ENCODE measurements at places on chromosomes 3 and 15. TPM values are rescaled to one million over a fixed set of nuclear protein-coding genes. Genes with fewer than 3 reads are reported as not detected.
A peak's percentile ranks its signal among the peaks of the same experiment; 100 is the strongest.

CLDN18 gene
- 0.05 TPM for polyA plus RNA-seq

GRCh38 chr3:5068531-5069050 lies 53.5 kb upstream of the ARL8B start:
- no peak overlapping the region for H3K27ac ChIP-seq
- no peaks in the 10 kb centered on the region for H3K27me3 ChIP-seq
- no peaks in the 10 kb centered on the region for H3K36me3 ChIP-seq
- DNase-seq, result no peak
- H3K4me1 ChIP-seq, result no peaks in the 10 kb centered on the region

DNA sequence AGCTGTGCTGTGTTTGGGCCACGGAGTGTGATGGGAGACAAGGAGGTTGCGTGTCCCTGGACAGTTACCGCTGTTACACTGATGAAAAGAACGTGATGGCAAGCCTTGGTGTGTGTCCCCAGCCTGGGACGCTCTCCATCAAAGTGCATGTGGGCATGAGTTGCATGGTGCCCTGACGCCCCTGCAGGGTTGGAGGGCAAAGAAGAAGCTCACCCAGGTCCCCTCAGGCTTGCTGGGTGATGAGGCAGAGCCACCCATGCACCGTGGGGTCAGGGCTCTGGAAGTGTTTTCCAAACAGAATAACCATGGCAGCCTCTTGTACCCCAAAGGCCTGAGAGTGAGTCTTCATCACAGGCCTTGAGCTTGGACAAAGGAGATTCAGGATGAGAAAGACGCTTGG lies 189.2 kb downstream of the ATP10A start:
- no peaks in the 10 kb centered on the region for H3K27me3 ChIP-seq
- H3K36me3 ChIP-seq, result no peaks in the 10 kb centered on the region
- H3K4me3 ChIP-seq, result no peak overlapping the region
- H3K4me1 ChIP-seq, result no peaks in the 10 kb centered on the region
- no peak for DNase-seq
- H3K27ac ChIP-seq, result no peak overlapping the region

GRCh38 chr15:57922776-57923175 lies 142.7 kb downstream of the ALDH1A2 start:
- peak overlapping the region; percentile 43 for H3K27ac ChIP-seq
- DNase-seq, result peak; percentile 88
- H3K27me3 ChIP-seq, result no peaks in the 10 kb centered on the region
- no peaks in the 10 kb centered on the region for H3K36me3 ChIP-seq

GRCh38 chr15:63045879-63046278 lies 3.3 kb downstream of the TPM1 start:
- H3K27me3 ChIP-seq, result no peaks in the 10 kb centered on the region
- H3K27ac ChIP-seq, result peak overlapping the region; percentile 93
- DNase-seq, result no peak
- H3K4me1 ChIP-seq, result peaks cover 26% of the 10 kb centered on the region

GRCh38 chr3:132550579-132551305 lies 46.3 kb upstream of the ACKR4 start:
- no peak overlapping the region for H3K4me3 ChIP-seq
- DNase-seq, result no peak
- no peaks in the 10 kb centered on the region for H3K36me3 ChIP-seq
- H3K27ac ChIP-seq, result peak overlapping the region; percentile 36
- no peaks in the 10 kb centered on the region for H3K27me3 ChIP-seq

DNA sequence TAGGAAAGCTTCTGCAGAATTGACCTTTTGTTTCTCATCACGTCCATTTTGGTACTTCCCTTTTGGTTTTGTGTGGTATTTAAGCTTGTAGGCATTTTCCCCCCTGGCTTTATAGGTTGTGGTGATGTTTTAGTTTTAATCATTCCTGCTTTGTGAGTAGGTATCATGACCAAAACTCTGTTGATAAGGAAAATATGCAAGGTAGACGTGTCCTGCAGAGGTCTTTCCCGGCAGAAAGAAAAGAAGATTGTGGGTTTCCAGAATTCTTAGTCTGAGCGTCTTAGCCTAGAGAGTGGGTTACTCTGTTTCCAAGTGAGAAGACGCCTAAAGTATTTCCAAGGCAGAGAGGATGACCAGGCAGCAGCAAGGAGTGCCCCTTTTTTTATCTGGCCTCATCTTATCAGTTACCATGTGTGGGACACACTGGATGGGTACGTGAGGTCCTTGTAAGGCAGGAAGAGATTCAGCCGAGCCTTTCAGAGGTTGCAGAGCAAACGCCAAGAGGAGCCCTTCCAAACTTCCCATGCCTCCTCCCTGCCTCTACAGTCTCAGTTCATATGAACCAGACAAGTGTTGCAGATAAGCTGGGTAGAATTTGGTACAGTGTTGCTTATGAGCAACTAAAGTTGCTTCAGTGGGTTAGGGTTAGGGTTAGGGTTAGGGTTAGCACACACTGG lies 58.8 kb downstream of the ARNT2 start:
- DNase-seq, result no peak
- no peaks in the 10 kb centered on the region for H3K36me3 ChIP-seq
- no peaks in the 10 kb centered on the region for H3K27me3 ChIP-seq
- no peaks in the 10 kb centered on the region for H3K4me1 ChIP-seq

GRCh38 chr3:155737844-155738460 lies 6.9 kb downstream of the PLCH1 start:
- no peaks in the 10 kb centered on the region for H3K36me3 ChIP-seq
- H3K4me1 ChIP-seq, result no peaks in the 10 kb centered on the region
- H3K27me3 ChIP-seq, result no peaks in the 10 kb centered on the region
- H3K4me3 ChIP-seq, result no peak overlapping the region
- peak overlapping the region; percentile 79 for H3K27ac ChIP-seq

- H3K27me3 ChIP-seq, result no peaks in the 10 kb centered on the region
- no peaks in the 10 kb centered on the region for H3K4me1 ChIP-seq
- no peak for DNase-seq
- H3K4me3 ChIP-seq, result no peak overlapping the region
- no peak overlapping the region for H3K27ac ChIP-seq
- H3K36me3 ChIP-seq, result no peaks in the 10 kb centered on the region
Measured at GRCh38 chr3:107975529-107976201, 115.2 kb downstream of the CD47 start.

DNA sequence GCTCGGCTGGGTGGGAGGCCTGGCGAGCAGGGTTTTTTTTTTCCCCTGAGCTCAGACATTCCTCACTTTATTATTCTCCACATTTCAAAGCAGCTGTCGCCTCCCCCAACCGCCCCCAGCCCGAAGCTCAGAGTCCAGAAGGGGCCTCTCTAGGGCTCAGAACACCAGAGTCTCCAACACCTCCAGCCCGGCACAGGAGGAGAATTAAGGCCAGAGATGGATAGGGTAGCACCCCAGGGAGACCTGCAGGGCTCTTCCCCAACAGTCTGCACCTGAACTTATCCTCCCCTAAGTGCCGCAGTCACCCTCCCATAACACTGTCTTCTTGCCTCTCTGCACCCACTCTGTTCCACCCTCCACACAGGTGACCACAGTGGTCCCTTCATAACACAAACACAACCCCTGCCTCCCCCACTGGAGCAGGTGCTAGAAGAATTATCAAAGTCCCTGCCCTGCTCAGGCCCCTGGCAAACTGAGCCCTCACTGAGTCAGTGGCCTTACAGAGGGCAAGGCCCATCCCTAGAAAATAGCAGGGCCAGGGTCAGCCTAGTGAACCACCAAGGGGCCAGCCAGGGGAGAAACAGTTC lies 14.1 kb downstream of the MYL3 start:
- H3K4me1 ChIP-seq, result no peaks in the 10 kb centered on the region
- DNase-seq, result no peak
- no peaks in the 10 kb centered on the region for H3K27me3 ChIP-seq
- no peaks in the 10 kb centered on the region for H3K36me3 ChIP-seq
